ENCODE measurements at places on chromosomes 13 and 19.

DNA sequence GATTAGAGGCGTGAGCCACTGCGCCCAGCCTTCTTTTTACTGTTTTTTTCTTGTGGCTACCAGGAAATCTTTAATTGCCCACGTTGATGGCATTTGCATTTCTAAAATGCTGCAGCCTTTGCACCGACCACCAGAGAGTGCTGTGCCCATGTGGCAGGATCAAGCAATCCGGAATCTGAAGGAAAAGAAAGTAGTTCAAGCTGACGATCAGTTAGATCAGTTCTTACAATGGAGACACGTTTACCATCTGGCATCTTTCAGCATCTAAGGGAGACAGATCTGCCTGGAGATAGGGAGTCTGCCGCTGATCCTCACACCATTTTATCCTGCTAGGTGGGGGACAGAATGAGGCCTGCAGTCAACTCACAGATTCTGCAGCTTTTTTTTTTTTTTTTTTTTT is 19.9 kb downstream of the TINCR start:
- DNase-seq = no peak

GRCh38 chr19:13868663-13869062 is 8.3 kb upstream of the NANOS3 start:
- no peak for DNase-seq

GRCh38 chr19:36111200-36111539 is 227 bp downstream of the OVOL3 start:
- DNase-seq = no peak

DNA sequence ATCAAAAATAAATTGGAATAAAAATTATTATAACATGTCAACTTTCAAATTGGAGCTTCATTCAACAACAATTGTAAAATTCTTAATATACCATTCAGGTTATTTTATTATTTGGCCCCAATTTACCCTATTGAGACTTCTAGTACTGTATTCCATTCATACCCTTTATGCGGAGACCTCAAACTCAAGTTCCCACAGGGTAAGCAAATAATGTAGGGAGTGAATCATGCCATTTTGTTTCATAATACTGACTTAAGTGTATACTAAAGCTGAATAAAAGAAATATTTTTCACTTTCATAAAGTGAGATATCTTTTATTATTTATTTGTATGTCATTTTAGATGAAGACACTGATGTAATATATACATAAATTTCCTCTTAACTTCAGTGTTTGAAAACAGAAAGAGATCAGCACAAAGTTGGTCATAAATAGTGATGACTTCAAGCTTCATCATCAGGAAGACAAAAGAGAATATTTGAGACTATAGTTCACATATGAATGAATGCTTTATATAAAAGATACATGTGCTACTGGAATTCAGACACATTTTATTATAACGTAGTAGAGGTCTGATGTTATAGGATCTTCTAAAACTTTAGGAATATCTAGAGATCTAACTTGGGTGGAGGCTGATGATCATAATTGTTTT is 894.4 kb upstream of the PCDH9 start:
- DNase-seq = no peak

DNA sequence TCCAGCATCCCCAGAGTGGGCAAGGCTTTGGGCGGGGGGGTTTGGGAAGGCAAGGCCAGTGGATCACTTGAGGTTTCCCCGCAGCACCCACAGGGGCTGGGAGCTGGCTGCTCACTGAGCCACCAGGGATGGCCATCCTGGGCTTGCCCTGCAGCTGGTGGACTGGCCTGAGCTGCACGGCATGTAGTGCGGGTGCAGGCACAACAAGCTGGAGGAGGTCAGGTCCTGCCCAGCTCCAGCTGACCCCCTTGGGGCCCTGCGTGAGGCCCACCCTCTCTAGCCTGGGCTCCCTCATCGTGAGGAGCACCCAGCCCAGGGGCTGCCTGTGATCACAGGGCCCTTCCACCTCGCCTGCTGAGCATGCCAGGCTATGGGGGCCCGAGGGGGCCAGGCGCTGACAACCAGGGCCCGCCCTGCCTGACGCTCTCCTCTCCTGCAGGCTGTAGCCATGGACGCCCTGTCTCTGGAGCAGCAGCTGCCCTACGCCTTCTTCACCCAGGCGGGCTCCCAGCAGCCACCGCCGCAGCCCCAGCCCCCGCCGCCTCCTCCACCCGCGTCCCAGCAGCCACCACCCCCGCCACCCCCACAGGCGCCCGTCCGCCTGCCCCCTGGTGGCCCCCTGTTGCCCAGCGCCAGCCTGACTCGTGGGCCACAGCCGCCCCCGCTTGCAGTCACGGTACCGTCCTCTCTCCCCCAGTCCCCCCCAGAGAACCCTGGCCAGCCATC is 22.9 kb downstream of the COMP start:
- no peak for DNase-seq

GRCh38 chr19:56369886-56370676 is 23.3 kb downstream of the ZNF582 start:
- no peak for DNase-seq

DNA sequence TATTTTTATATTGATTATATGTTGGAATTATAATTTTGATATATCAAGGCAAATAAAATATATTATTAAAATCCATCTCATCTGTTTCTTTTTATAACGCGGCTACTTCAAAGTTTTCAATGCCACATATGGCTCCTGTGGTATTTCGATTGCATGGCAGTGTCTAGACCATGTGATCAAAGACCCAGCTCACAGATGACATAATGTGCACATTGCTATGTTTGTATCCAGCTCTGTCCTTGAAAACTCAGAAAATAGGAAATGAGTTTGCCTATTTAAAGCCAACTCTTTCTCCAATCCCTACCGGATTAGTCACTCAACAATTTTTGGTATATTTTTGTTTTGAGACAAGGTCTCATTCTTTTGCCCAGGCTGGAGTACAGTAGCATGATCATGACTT is 26.2 kb downstream of the TMTC4 start:
- DNase-seq = no peak

DNA sequence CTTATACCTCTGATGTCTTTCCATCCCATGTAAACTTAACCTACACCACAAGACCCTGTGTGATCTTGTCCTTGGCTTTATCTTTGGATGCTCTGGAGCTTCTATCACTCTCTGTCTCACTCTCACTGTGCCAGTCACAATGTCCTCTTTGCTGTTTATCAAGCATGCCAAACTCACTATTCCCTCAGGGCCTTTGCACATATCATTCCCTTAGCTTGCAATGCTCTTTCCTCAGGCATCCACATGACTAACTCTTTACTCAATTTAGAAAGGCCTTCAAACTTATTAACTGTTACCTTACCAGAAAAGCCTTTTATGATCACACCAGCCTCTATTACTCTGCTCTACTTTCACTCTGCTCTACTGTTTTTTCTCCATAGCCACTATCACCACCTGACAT is 354.1 kb downstream of the RFC3 start:
- DNase-seq = no peak

- DNase-seq = no peak
These were observed 8.8 kb downstream of the INAFM1 start for GRCh38 chr19:47283405-47284059.

- peak; percentile 40 for DNase-seq
These were observed 404 bp downstream of the C19orf44 start for GRCh38 chr19:16496613-16496983.

DNA sequence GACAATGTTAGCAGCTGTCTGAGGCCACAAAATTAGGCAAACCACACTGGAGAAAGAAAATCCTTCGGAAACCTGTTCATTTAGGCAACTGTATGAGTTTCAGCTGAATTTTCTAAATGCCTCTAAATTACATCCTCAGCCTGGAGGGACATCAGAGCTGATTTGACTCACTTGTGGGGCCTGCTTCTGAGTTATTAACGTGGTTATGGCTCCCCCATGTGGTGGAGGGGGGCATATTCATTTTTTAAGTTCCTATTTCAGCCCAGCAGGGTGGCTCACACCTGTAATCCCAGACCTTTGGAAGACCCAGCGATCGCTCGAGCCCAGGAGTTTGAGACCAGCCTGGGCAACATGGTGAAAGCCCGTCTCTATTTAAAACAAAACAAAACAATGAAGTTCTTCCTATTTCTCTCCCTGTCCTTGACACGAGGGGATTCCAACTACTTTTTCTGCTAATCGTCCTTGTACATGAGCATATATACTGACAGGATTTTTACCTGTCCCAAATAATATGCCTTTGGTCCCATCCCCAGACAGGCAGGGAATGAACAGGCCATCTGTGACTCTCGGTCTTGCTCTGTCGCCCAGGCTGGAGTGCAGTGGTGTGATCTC is 31.5 kb upstream of the HIF3A start:
- DNase-seq = peak; percentile 71

DNA sequence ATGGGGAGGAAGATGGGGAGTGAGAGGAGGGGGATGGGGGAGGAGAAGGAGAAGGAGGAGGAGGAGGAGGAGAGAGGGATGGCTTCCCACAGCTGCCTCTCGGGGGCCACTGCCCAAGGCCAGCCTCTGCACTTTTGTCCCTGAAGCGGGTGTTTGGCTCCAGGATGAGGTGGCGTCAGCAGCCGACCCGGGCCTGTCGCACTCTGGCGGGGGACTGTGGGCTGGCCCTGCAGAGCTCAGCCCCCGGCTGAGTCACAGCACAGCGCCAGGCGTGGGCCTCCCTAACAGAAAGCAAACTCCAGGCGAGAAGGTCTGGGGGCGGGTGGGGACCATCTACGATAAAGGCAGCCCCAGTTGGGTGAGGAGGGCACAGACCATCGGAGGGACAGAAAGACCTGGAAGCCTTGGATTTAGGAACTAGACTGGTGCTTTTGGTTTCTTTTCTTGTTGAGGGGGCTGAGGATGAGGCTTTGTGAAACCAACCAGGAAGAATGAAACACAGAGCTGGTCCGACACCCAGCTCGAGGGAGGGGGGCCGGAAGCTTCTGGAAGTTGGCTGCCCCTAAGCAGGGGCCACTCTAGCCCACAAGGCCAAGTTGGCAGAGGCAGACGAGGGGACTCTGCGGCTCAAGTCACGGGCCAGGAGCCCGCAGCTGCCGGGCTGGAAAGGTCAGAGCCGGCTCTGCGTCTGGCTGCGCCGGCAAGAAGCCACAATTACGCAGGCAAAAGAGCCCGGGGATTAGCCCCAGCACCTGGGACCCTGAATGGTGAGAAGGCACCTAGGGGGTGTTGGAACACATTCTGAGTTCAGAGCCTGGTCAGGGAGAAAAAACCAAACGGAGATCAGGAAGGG is 18.2 kb downstream of the LSM4 start:
- peak; percentile 80 for DNase-seq

- DNase-seq = peak; percentile 87
These were observed 39.2 kb downstream of the TNFRSF19 start for GRCh38 chr13:23609414-23609760.

DNA sequence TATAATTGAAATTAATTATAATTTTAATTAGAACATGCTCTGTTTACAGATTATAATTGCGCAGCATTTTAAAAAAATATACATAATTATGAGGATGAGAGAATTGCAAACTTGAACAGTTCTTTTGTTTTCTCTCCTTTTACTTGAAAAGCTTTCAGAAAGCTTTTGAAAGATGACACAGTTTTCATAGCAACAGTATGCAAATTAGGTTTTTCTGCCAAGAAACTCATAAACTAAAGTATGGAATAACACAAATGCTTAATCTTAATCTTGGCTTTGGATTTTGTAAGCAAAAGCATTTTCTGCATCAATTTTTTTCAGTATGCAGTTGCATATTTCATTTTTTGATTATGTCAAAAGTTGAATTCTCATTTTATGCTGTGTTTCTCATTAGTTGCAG is 32.8 kb upstream of the AKAP11 start:
- DNase-seq = no peak

GRCh38 chr13:48236528-48237353 is 3.7 kb downstream of the ITM2B start:
- peak; percentile 37 for DNase-seq

GRCh38 chr13:43363156-43363953 is 340.0 kb downstream of the DNAJC15 start:
- peak; percentile 81 for DNase-seq

GRCh38 chr13:74070513-74070912 is 63.7 kb downstream of the KLF12 start:
- DNase-seq = no peak

- no peak for DNase-seq
These were observed 220.8 kb upstream of the MAB21L1 start for GRCh38 chr13:35697186-35697730.

DNA sequence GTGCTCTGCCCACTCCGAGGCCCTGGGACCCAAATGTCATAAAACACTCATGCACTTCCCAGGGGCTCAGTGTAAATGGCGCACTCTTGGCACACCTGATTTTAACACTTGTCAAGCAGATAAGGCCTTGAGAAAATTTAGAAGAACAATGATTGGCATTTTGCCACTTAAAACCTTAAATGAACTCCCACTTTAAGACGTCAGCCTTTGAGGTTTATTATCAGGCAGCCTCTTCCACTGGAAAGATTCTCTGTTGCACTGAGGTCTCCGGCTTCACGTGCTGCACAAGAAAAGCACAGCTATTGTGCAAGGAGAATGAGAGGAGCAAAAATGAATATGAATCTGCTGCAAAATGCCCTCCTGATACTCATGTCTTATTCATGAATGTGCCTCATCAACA is 38.5 kb upstream of the ATP11A start:
- DNase-seq = peak; percentile 11

DNA sequence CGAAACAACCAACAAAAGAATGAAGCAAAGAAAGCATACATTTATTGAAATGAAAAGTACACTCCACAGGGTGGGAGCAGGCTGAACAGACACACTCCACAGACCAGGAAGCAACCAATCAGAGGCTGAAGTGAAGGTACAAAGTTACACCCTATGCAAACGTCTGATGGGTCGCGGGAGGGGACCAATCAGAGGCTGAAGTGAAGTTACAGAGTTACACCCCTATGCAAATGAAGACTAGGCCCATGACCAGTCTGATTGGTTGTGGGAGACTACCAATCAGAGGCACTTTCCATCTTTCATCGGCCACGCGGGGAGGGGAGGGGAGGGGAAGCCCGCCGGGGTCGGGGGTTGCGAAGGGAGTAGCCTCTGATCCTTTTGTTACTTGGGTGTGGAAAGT is 12.4 kb upstream of the FBL start:
- peak; percentile 14 for DNase-seq

- no peak for DNase-seq
These were observed 529.9 kb downstream of the SLITRK1 start for GRCh38 chr13:83352391-83352790.

GRCh38 chr19:54804101-54804500 is 691 bp downstream of the KIR2DL4 start:
- DNase-seq = no peak

- peak; percentile 26 for DNase-seq
These were observed 47.0 kb downstream of the FOXO1 start for GRCh38 chr13:40619479-40619814.

DNA sequence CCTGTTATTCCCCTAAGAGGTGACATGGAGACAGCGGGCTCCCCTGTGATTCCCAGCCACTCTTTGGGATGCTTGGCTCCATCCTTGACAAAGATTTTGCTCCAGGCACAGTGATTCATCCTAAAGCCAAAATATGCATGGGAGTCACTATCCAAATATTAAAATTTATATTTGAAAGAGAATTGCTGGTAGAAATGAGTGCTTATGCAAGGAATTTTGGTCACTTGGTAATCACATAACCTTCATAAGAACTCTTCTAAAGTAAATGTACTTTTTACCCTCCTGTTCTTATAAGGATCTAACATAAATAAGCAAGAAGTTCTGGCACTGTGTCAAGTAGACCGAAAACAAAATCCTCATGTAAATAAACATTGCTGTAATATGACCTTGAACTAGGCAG is 385.8 kb downstream of the ITGBL1 start:
- DNase-seq = peak; percentile 13

GRCh38 chr19:23056516-23056915 is 53.5 kb upstream of the ZNF728 start:
- no peak for DNase-seq
